Midbrain (tissue), 1 donor: ENCODE measurements at places on chromosomes 6 and 20.
A peak's percentile ranks its signal among the peaks of the same experiment; 100 is the strongest.

DNA sequence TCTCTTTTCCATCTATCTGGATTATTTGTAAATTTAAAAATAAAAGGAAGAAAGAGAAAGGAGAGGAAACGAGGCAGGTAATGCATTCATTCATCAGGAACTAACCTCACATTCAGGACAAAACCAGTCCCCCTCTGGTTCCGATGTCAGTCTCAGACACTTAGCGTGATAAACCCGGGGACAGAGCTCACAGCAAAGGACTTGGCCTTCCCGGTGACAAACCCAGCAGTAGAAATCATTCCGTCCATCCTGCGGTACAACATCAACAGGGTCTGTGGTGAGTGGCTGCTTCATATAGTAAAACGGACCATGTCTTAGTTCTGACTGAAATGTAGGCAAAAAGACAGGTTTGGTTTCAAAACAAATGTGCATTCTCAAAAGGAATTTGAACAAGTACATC lies 57.9 kb downstream of the ZMYND8 start:
- DNase-seq: no peak

- no peak for DNase-seq
Observed at GRCh38 chr20:1700990-1701389, 43.4 kb upstream of the SIRPG start.

- DNase-seq: no peak
Observed at GRCh38 chr6:89554106-89554505, 84.4 kb downstream of the LYRM2 start.

- peak; percentile 61 for DNase-seq
Observed at GRCh38 chr6:109050012-109050411, 44.6 kb downstream of the SESN1 start.

DNA sequence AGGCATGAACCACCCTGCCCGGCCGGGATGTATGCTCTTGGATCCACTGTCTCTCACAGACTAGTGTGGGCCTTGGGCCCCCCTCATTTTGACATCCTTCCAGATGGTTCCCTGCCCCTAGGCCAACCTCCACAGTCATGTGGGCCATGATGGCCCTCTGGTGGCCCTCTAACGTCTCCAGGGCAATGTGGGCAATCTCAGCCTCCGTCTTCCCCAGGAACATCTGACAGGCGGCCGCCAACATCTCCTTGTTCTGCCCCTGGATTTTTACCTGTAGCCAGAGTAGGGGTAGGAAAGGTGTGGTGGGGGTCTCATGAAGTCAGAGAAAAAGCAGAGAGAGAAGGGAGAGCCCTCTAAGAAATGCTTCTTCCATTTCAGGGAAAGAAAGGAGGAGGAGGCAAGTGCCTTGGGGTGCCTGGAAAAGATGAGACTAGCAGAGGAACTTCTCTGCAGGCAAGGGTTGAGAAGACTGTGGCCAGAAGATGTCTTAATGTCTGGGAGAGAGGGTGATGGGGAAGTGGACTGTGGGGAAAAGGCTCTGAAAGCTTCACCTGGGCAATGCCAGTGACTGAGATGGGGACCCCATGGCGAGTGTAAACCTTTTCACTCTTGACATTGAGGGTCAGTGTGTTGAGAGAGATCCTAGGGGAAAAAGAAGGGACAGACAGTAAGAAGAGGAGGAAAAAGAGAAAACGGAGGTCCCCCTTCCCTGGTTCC lies 1.3 kb downstream of the FLOT1 start:
- no peak for DNase-seq
